ENCODE measurements at places on chromosomes 3 and 15.

DNA sequence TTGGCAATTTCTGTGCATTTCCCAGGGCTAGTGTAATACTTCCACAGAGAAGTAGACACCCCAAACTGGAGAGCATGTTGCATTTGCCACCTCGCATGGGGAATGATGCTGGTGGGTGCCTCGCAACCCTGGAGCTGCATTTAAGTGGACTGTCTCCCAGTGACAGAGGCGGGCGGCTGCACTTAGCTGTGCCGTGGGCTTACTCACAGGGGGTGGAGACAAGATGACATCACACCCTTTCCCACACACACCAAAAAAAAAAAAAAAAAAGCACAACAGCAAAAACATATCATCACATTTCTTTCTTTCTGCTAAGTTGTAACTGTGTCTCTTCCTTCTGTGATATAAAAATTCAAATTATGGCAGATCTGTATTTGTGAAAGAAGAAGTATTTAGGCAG, at the start of gene ABI3BP:
Gene ABI3BP, minus strand, starts transcription at position 113 of the 400 bp plus-strand sequence. Its CDS starts 37 bp downstream, at position 76.
- DNase-seq, result no peak

- DNase-seq, result no peak
These were observed at the start of gene MITF for GRCh38 chr3:69739204-69740102. MITF (plus strand) TSS chr3:69739464; CDS start chr3:69739598, 134 bp downstream.

DNA sequence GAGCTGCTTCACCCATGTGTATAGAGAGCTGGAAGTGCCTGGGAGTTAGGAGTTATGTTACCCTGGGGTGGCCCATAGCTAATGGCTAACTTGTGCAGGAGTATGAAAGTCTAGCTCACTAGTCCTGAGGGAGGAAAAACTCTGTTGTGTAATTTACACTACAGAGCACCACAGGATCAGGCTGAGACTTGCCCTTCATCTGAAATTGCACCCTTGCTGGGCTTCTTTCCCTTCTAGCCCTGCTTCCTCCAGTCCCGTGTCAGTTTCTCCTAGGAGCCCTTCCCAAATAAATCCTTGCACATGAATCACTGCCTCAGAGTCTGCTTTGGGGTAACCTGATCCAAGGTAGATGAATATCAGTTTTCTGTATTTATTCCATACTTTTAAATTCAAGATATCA, 40.0 kb downstream of the CTXND1 start:
- no peak for DNase-seq

DNA sequence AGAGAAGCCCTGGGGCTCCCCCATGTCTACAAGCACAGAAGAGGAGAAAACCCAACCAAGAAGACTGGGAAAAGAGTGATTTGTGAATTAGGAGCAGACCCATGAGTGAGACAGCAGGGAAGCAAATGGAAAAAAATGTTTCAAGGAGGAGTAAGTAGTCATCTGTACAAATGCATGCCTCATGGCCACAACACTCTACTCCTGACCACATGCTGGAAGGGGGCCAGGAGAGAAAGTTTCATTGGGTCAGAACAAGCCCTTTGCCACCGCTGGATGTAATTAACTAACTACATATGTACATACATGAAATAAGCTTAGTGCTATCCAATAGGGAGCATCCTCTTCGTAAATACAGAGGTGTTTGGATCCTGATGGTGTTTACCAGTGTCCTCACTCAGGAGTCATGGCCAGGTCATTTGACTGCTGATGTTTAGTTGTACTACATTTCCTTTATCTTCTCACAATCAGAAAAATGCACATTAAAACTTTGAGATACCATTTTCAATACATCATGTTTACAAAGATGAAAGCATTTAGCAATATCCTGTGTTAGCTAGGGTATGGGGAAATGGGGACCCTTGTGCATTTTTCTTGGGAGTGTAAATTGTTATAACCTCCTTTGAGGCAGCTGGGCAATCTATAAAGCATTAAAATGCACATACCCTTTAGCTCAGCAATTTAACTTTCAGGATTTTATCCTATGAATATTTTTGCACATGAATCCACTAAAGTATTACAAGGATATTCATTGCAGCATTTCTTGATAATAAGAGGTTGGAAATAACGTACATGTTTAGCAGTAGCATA, 27.1 kb downstream of the CLRN1 start:
- no peak for DNase-seq

DNA sequence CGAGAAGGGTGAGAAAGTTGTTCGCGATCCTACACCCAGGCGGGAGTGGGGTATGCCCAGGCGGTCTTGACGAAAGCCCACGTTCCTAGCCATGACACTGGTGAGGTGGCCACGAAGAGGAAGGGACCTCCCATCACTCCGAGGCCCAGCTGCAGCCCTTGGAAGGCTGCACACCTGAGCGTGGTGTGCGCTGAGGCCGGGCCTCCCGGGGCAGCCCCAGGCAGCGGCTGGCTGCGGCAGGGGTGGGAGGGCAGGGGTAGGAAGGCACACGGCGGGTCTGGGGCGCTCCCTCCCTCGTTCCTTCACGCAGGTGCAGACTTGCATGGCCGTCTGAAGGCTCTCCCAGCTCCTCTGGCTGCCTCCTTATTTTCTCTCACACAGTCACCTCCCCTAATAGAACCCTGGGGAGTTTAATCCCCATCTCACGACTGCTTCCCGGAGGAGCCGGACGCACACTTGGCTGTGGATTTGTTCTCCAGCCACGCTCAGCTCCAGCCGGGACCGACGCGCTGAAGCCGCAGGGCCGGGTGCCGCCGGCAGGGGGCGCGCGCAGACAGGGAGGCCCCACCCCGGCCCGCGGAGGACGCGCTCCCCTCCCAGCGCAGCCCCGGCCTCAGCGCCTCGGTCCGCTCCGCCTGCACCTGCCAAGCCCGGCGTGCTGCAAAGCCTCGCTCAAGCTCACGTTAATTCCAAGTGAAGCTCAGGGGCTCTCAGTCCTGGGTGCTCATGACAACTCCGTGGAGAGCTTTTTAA, 37.8 kb upstream of the MUC4 start:
- no peak for DNase-seq

- no peak for DNase-seq
These were observed 69.2 kb downstream of the LIPC start for GRCh38 chr15:58501006-58501405.

DNA sequence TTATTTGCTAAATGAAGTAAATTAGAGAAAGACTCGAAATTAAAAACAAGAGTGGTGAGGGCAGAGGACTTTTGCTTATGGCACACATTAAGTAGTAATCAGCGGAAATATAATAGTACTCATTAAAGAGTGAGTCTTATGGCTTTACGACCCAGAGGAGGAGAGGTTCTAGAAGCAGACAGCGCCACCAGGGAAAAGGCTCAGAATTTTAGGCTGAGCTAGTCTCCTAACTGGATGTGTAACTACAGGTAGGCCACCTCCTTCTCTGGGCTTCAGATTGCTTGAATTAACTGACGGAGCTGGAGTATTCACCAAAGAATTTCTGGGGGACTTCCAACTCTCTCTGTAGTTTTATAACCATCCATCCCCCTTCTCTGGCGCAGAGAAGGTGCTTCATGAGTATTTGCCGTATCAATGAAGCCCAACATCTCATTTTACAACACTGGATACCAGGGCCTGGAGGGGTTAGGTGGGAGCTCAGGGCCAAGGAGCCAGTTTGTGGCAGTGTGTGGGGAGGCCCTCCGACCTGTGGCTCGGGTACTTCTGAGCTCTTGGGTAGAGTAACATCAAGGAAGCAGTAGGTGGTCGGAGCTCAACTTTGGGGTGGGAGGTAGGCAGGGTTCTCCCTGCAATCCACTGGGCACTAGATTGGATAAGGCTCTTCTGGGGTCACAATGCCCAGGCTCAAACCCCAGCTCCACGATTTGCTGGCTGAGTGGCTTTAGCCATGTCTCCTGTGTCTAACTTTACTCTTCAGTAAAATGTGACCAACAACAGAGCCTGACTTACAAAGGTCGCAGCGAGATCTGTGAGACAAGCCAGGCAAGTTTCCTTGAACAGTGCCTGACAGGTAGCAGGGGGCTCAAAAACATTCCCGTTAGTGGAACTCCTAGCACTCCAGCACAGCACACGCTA, 1.1 kb downstream of the CHCHD4 start:
- no peak for DNase-seq

GRCh38 chr15:58115692-58116091, 22.5 kb upstream of the AQP9 start:
- no peak for DNase-seq

GRCh38 chr3:8201886-8202285, 299.7 kb upstream of the LMCD1 start:
- DNase-seq, result no peak

- DNase-seq, result no peak
These were observed 11.0 kb downstream of the TRPM7 start for GRCh38 chr15:50675535-50676144.

DNA sequence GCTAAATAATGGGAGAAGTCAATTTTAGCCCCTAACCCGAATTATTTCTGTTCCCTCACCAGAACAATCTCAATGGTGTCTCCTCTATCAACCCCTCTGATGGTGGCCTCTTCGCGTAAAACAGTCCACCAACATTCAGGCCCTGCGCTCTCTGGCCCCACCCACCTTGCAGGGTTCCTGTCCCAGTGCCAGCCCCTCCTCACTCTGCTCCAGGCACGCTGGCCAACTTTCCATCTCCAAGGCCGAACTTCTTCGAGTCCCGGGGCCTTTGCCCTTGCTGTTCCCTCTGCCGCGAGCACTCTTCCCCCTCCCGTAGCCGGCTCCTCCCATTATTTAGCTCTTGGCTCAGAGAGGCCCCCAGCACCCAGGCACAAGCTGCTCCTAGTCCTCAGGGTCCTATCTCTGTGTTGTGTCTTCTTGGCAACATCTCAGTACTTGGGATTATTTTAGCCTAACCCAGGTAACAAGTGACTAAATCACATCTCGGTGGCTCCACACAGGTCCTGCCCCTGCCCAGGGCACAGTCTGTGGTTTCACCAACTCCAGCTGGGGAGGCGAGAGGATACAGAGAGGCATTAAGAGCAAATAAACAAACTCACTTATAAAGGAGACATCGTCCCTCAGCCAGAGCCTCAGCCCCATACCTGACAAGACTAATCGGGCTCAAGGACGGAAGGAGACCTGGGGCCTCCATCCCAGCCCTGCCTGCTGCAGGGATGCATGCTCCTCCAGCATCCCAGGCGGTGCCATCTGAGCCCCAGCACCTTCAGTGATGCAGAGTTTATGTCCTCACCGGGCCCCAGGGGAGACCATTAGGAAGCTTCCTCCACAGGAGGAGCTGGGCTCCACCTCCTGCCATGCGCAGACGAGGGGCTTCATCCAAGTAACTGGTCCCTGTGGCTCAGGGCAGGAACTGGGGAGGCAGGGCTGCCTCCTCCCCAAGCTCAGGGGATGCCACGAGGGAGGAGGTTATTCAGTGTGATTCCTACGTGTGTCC, 19.7 kb upstream of the IQSEC1 start:
- no peak for DNase-seq

DNA sequence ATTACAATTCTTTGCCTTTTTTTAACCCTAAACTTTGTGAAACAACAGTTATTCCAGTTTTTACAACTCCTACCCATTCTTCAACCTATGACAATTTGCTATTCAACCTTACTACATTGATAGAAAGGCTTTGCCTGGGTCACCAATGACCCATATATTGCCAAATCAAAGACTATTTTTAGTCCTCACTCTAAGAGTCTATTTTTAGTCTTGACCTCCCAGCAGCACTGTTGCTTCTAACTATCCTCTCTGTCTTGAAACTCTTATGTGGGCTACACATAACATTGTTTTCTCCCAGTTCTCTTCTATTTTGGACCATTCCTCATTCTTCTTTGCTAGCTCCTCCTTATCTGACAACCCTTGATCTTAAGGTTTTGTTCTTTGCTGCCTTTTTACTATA, 71.4 kb downstream of the C3orf80 start:
- no peak for DNase-seq

DNA sequence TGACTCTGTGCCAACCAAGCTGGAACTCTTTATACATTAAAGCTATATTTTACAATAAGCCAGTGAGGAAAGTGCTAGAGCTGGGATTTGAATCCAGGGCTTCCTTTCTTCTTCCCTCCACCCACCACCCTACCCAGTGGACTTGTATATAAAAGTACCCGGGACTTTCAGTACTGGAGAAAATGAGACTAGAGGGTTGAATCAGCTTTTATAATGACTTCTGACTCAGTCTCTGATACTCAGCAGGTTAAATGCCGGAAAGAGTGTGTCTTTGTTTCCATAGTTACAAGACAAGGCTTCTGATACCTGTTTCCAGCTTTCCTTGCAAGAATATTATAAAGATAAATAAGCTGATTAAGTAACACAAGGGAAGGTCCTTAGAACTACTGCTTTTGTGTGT, 80.9 kb downstream of the FRMD4B start:
- no peak for DNase-seq

GRCh38 chr15:56491110-56491722, 26.3 kb upstream of the MNS1 start:
- DNase-seq, result peak; percentile 4

DNA sequence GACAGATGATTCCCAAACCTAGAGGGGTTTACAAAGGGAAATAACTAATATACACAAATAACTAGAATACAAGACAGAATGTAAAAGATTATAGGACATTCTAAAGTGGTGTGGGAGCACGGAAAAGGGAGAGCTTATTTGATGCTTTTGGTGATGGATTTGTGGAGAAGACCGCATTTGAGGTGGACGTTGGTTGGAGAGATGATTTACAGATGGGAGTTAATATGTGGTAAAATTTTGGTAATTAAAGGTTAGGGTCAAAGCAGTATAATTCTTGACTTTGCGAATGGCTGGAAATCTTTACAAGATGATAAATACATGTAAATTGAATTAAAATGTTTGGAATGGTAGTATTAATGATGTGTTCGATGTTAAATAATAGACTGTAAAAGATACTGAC, 1.2 kb downstream of the KNL1 start:
- DNase-seq, result no peak

DNA sequence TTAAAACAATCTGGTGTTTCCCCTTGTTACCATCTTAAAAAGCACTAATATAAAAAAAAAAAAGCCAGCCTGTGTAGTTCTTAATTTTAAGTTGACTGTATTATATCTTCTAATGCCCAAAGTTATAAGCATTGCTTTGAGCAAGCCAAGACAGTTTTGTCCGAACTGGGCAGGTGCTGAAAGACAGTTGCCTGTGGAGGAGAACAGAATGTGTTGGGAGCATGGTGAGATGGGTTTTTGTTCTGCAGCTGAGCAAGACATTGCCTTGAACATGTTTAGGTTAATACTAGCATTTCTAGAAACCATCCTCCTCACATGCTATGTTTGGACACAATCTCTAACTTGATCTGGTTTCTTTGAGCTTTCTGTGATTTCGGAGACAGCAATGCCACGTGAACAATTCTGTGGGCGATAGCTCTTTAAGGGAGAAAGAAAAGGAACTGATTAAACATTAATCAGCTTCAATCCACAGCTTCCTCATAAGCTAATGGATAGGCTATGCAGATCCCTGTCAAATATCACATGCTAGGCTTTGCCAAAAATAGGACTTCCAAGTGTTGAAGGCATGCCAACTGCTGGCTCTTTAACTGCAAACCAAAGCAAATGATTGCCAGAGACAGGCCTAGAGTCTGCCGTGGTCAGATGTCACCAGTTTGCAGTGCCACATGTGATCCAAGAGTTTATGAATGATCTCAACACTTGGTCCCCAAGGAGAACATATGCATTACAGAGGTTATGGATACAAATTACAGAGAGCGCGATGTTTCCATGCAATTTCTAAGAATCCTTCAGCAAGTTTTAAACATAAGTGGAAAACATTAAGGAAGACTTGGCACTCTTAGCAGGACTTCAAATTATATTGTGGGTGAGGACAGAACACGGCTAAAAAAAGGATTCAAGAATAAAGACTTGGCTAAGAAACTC, 428.1 kb downstream of the ROBO2 start:
- DNase-seq, result no peak

Measured in activated CD8-positive, alpha-beta memory T cell treated with anti-CD3 and anti-CD28 coated beads for 4 hours (primary cell).